Bone marrow (tissue), 2 donors: ENCODE measurements at places on chromosomes 7 and 10.

DNA sequence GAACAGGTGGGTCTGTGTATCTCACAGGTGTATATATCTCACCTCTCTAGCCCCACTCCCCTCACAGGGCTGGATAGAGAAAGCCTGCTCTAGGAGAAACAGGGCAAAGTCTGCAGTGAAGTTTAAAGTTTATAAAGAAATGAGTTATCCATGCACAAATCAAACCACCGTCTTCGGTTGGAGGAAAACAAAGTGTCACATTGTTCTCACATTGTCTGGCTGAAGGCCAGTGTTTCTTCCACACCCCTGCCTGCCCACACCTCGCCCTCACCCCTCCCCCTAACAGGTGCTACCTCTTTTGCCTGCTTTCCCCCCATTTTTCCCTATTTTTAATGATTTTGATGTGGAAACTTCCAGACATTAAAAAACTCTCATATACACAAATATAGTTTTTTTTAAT lies 25.8 kb downstream of the AQP1 start:
- no peak for DNase-seq

- DNase-seq, result no peak
Observed at GRCh38 chr7:81937091-81937490, 167.2 kb upstream of the HGF start.

DNA sequence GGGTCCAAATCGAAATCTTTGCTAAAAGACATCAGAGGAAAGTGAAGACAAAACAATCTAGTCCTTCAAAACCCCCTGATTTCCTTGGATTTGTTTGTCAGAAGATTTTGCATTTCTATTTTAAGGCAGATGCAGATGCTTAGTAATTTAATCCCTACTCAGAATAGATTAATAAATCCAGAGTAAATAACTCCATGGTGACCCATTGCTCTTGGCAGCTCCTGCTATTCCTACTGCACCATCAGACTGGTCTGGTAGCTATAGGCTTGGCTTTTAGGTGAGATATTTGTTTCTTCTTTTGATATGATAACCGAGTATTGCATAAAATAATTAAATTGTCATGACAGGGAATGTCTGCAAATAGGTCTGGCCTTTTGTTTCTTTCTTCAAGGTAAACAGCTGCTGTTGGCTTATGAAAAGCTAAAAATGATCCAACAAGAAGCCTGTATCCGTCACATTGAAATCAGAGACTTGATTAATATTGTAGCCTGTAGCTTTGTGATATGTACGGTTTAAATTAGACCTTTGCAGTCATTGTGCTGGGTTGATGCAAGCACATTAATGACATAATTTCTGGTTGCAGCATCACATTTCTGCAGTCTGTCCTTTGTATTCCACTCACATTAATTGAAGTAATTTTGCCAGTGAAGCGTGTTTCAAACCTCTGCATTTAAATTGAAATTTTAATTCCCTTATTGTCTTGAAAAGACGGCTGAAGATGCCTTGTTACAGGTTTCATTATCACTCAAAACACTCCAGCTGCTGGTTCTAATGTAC lies 40.7 kb downstream of the EXOC4 start:
- DNase-seq, result no peak

- DNase-seq, result no peak
Observed at GRCh38 chr10:77637532-77638320, at the start of gene KCNMA1. TSS of gene KCNMA1 (minus strand) at chr10:77637808.

- DNase-seq, result no peak
Observed at GRCh38 chr7:44673324-44673723, 66.9 kb downstream of the OGDH start.

DNA sequence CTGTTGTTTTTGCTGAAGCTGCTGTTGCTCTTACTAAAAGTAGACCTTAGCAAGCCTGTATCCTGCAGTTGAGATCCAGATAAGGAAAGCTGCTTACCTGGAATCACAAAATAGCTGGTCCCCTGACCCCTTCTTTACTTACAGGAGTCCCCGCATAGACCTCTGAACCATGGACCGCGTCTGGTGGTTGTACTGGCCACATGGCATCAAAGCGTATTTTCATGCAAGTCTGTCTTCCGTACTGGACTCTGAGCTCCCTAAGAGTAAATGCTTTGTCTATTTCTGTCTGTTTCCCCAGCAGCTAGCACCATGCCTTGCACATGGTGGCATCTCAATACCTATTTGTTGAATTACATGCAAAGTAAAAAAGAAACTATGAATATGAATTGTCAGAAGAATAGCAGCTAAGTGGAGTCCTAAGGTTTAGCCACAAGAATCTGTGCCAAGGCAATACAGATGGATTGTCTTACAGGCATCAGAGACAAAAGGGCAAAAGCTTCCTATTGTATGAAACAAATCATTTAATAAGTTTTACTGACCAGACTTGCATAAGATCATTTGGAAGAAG lies 159.2 kb downstream of the PAXIP1 start:
- no peak for DNase-seq

DNA sequence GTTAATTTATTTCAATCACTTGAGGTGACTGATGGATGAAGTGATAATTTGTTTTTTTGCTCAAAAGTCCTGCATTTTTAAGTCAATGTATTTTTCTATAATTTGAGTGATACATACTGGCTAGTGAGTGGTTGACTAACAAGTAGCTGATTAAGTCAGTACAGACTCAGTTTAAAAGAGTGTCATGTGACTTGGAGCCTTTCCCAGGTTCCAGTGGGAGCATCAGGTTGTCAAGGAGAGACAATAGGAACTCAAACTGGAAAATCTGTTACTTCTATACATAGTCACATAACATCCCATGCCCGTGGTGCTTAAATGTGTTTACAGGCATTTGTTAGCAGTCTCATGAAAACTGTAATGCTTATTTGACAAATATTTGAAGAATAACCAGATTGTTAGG lies 154.7 kb downstream of the ANK3 start:
- no peak for DNase-seq

DNA sequence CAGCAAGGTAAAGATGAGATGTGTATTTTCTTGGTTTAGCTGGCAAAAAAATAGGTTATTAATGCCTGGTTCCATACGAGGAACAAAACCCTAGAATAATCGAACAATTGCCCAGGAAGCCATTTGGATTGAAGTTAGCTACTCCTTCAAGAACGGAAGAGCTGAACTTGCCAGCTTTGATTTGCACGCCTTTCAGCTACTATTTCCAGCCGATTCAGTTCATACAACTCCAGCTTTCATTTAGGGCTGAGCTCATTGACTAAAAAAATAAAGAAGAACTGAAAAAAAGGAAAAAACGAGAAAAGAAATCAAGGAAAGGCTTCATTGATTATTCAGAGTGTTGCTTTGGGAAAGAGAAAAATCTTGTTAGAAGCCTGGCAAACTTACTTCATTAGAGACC lies 60.4 kb downstream of the PTN start:
- DNase-seq, result no peak

GRCh38 chr10:89452193-89452592 lies 37.8 kb downstream of the IFIT5 start:
- no peak for DNase-seq

GRCh38 chr7:27435461-27435860 lies 192.9 kb downstream of the EVX1 start:
- DNase-seq, result no peak

DNA sequence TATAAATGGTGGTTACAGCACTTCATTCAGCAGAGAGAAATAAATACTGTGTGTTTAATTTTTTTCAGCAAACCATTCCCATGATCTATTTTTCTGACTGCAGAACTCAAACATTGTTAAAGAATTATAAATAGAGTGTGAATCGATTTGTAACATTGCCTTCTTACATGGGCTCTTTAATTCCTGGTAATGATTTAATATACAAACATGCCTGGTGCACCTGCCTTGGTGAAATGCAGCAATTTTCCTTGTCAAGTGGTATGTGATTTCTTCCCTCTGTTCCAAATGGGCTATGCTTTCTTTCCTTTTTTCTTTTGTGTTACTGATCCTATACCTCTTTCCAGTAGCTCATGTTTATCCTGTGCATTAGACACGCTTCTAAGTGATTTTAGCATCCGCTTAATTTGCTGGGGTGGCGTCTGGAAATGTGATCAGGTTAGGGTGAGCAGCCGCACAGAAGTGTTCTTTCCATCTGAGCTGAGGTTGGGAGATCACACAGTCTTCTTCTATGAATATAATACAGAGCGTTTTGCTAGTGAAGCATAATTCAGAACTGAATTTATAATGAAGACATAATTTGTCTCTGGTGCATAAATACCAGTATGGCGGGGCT lies 94.3 kb upstream of the ITGB1 start:
- no peak for DNase-seq

- peak; percentile 56 for DNase-seq
Observed at GRCh38 chr7:120987683-120988590, 574 bp upstream of the CPED1 start.
